ENCODE measurements at places on chromosomes 12 and 14.

DNA sequence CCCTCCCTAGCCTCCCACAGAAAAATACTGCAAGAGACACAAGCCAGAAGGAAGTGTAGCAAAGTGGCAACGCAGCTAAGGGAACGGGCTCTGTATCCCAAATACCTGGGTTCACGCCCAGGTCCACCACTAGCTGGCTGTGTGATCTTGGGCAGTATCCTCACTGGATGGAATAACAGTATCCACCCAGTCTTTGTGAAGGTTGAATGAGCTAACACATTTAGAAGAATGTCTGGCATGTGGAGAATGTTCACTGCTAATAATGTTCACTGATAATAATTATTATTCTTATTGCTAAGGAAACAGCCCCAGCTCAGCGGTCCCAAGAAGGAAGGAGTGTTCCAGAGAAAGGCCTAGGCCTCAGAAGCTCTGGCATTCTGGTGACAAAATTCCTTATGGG lies 70.9 kb downstream of the VWF start:
- DNase-seq = no peak

DNA sequence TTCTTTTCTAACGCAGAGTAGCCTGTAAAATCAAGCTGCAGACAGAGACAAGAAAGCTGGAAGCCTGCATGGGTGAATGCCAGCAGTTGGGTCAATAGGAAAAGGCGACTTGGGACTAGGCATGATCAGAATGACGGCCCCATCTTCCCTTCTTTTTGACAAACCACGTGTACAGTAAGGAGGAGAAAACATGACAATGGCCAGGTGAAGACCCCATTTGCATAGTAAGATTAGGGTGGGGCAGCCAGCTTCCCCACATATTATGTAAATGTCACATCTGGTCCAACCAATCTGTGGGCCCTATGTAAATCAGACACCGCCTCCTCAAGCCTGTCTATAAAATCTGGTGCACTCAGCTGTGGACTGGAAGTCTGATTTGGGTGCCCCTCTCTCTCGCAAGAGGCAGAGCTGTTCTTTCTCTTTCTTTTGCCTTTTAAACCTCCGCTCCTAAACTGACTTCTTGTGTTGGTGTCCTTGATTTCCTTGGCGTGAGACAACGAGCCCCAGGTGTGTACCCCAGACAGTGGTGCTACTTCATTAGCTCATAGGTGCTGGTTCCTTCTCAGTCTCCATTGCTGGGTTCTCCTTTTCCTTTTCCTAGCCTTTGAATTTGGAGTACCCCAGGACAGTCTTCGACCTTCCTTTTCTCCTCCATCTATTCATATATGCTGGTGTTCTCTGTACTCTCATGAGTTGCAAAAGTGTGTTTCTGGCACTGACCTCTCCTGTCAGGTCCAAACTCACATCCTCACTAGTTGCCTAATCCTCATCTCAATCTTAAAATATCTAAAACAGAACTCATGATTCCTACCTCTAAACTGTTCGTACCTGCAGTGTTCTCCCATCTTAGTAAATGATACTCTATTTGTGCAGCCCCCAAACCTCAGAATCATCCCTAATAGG lies 9.4 kb upstream of the DHRS7 start:
- no peak for DNase-seq

GRCh38 chr14:21536418-21537089 lies 10.4 kb upstream of the SALL2 start:
- no peak for DNase-seq

GRCh38 chr12:109836916-109837315 lies 3.7 kb upstream of the TRPV4 start:
- no peak for DNase-seq

- no peak for DNase-seq
Measured at GRCh38 chr14:89503431-89503996, 86.5 kb upstream of the FOXN3 start.

DNA sequence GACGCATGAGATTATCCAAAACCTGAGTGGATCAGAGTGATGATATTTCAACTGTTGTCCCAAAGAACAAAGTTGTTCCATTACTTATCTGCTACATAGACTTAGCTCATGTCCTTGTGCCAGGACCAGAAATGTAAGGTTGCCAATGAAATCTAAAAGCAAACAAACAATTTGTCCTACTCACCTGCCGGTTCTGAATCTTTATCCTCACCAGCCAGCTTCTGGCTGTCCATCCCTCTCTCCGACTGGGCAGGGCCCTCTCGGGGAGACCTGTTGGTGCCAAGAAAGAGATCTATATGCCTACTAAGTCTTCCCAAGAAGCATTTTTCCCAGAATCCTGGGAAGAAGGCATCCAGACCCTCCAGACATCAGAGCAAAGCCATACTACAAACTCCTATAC lies 5.5 kb downstream of the KMT2D start:
- DNase-seq = no peak

GRCh38 chr12:113862590-113863454 lies 103.3 kb downstream of the RBM19 start:
- no peak for DNase-seq

- no peak for DNase-seq
Measured at GRCh38 chr12:7100239-7100638, 8.0 kb upstream of the C1R start.

DNA sequence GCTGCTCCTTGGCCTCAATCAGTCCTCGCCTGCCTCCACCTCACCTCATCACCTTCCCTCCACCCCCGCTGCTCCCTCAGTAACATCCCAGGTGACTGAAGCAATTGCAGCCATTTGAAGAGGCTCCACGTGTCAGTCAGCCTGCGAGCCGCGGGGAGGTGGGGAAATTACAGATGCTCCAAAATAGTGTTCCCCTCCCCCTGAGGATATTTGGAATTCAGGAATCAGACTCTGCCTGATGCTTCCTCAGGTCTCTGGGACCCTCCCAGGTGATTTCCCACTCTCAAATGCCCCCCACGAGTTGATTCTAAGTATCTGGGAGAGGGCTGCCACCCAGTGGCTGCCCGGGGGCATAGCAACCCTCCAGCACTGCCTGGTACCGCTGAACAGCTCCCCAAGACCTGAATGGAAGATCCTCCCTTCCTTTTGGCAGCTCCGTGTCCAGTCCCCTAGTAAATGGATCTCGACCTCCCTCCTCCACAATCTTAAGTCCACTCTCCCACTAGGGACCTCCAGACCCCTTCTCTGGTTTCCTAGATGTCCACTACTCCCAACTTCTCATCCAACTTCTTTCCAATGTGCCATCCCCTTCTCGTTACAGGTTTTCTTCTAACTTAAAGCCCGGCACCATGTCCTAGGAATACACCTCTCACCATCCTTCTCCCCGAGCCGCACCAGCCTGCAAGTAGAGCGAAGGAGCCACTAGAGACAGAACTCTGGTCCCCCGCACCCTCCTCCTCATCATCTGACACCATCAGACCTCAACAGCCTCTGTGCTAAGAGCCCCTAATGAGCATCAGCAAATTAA lies 1.4 kb upstream of the ASIC1 start:
- peak; percentile 43 for DNase-seq

- no peak for DNase-seq
Measured at GRCh38 chr14:35741345-35742031, 67.6 kb downstream of the RALGAPA1 start.

DNA sequence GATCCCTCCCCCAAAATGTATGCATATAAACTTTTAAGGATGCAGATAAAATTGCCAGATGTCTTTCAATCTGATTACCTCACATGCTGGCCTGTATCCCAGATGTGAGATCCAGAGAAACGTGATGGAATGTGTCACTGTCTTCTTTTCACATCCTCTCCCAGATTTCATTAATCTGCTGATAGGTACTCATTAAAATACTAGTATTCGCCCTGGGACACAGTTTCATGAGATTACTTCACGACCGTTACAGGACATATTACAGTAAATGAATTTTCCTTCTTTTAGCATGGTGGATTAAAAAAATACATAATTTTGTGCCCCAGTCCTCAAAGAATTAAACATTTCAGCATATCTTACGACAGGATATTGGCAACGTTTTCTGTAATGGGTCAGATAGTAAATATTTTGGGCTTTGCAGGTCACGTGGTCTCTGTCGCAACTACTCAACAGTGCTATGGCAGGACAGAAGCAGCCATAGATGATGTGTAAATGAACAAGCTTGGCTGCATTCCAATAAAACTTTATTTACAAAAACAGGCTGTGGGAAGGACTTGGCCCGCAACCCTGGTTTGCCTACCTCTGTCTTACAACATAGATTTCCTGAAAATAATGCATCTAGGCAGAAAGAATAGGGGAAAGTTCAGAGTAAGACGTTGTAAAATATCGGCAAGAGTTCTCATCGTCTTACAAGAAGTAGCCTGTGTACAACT lies 156.0 kb upstream of the DIO3 start:
- no peak for DNase-seq

- DNase-seq = no peak
Measured at GRCh38 chr14:69049675-69050074, 70.6 kb upstream of the ACTN1 start.

GRCh38 chr12:71021491-71021890 lies 101.0 kb upstream of the PTPRR start:
- DNase-seq = no peak

DNA sequence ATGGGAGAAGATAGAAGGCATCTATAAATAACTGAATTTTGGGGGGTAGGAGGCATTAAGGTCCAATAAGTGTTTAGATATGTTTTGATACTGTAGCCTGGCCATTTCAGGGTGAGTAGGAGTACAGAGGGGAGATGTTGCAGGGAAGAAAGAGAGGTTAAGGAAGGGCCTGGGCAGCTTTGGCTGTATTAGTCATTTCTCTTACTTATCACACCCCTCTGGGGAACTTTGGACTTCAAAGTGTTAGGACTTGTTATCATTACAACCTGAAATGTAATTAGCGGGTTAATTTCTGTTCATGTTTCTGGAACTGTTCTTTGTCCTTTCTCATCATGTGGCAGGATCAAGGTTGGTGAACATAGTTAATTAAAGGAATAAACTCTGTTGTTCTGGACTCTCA lies 40.3 kb downstream of the SUSD6 start:
- no peak for DNase-seq

DNA sequence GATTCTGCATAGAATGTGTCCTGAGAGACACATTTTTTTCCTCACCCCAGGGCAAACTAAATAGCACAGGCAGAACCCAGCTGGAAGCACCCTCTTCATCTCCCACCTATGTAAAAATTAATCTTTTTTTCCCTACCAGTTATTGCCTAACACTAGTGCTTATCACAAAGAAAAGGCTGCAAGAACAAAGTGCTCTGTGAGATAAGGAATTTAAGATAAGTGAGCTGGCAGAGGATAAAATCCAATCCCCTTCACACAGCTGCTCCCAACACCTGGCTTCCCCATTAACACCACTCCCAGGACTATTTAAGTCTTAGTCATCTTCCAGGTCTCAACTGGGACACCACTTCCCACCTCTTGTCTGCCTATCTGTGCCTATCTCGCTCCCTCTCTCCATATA lies 75.2 kb downstream of the TTC9 start:
- no peak for DNase-seq

DNA sequence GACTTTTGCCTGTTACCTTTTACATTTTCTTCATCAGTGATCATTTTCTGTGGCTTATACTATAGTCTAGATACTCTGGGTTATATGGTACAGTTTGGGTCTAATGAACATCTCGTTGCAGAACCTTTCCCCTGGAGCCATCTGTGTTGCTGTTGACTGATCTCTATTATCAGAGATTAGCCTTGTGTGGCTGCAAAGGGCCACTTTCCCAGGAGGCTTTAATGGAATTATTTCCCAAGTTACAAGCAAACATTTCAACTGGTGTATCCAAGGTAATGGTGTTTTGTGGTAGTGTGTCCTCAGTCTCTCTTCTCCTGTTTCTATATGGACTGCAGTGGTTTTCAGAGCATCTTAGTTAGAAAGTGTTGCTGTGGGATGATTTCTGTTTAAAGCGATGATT lies 25.9 kb downstream of the UTP20 start:
- DNase-seq = no peak

DNA sequence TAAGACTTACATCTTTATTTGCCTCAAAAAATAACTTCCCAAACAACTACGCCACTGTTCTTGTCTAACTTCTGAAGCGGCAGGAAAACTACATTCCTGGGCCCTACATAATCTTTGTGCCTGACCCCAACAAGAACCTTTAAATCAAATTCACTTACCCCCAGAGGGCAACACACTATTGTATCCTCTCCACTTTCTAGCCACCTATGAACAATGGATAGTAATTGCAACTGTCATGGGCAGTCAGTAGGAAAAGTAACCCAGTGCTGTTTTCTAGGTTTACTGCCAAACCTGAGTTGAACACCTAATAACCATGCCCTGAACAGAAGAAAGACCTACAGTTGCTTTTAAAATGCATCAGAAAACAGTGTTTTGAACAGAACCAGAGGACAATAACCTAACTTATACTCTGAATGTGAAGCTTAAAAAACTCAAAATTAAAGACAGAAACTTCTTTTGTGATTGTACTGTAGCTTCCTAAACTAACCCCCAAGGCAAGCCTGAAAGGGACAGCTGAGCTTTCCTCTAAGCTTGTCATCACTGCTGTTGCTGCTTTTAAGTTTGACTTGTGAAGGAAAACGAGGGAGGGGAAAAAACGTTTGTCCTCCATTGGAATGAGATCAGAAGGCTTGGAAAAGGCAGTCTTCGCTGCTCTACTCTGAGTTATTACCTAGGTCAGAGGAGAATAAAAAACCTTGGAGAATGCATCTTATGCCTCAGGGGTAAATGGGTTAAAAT lies 195.7 kb downstream of the SOX5 start:
- DNase-seq = no peak

DNA sequence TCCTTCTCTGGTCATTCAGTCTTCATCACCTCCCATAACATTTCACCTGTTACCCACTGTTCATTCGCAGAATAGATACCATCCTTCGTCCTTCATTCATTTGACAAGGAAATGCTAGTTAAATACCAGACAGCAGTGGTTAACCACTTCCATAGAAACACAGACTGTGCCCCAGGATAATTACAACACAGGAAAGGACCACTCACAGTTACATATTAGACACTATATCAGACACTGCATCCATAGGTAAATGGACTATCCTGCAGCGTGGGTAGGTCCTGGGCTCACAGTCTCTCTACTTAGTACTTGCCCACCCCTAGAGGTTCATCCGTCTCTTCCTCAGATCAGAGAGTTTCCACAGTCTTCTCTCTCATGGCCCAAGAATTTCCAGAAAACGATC lies 1044.6 kb downstream of the VRK1 start:
- no peak for DNase-seq

DNA sequence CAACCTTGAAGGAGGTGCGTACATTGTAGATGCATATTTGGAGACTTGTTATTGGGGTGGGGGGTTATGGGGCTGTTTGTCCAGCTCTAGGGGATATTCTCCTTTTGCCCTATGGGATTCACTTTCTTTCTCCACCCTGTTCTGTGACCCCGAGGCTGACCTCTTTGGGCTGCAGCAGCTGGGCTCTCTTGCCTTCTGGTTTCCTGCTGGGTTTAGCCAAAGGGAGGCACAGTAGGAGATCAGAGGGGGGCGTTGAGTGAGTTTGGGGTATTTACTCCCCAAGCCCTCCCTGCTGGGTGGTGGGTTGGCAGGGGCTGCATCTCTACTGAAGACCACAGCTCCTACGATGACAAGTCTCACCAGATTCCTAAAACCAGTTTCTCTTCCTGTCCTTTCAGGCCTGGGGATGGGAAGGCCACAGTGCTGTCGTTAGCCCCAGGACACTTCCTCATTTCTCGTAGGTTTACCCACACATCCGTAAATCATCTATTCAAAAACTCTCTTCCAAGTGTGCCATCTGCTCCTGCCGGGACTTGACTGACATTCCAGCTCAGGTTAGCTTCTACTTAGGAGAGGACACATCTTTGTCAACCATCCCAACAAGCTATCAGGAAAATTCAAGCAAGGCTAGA lies 127.1 kb downstream of the TMEM30B start:
- no peak for DNase-seq
